ENCODE measurements at places on chromosomes 16 and 17.

DNA sequence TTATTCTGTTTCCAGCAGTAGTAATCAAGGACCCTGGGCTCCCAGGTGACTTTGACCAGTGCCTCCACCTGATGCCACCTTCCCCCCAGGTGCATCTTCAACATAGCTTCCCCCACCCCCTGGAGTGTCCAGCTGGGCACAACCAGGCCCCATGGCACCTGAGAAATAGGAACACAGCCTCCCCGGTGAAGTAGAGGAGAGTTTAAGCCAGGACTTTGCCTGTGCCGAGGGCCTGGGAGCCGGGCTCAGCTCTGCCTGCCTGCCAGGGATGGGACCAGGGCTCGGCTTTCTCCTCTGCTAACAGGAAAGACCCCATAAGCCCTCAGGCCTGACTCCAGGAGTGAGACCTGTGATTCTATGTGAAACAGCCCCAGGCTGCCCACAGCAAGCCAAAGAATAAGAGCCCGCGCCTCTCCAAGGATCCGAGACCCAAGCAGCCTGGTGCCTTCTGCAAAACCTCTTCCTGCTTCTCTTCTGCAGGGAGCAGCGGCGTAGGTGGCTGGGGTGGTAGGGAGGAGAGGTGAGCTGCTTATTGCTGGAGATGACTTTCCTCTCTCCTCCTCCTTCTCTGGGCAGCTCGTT is 16.4 kb upstream of the RBFOX3 start:
- no peak for DNase-seq

DNA sequence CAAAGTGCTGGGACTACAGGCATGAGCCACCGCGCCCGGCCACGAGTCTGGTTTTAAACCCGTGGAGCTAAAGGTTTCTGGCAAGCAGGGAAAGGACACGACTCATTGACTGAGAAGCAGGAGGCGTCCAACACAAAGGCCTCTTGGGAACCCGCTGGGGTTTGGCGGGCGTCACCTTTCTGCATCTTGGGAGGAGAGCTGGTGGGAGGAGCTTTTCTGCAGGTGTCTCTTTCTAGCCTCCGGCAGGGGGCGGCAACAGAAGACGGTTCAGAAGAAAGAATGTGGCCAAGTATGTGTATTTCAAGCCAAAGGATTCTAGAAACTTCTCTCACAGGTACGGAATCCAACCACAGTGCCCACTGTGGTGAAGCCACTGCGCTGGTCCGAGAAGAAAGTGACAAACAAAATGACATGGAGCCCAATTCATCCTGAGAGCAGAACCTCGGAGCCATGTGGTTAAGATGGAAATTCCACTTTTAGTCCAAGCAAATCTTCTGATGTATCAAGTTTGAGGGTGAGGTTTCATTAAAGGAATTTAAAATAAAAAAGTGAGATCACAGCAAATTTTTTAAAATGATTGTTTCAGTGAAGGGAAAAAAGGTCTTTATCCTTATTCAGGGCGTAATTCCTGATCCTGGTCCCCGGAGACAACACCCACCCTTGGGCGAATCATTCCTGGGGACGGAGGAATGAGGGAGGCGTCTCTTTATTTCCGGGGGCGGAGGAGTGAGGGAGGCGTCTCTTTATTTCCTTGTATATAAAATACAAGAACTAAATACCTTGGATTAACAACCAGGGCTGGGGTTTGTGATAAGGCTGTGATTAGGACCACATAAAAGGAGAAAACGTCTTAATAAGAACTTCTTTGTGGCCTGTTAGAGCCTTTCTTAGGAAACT is 97.6 kb downstream of the MRM3 start:
- peak; percentile 69 for DNase-seq

GRCh38 chr16:31460582-31461002 is 1.3 kb downstream of the ARMC5 start:
- no peak for DNase-seq

DNA sequence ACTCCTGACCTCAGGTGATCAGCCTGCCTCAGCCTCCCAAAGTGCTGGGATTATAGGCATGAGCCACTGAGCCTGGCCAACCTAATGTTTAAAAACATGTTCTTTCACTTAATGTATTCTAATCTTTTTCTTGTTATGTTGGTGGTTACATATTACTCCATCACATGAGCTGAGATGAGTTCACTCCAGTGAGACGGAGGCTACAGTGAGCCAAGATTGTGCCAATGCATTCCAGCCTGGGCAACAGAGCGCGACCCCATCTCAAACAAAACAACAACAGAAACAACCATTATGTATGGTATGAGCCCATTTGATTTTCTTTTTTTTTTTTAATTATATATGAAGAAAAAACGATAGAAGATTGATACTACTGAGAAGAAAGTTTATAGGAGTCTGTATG is 39.6 kb downstream of the SLC39A11 start:
- no peak for DNase-seq

- DNase-seq = peak; percentile 96
Measured at GRCh38 chr17:36948717-36949460, at the start of gene AATF. Gene AATF (plus strand): TSS chr17:36948954. CDS start chr17:36949126, 172 bp downstream.

- DNase-seq = no peak
Measured at GRCh38 chr17:67270416-67270815, 25.4 kb upstream of the HELZ start.

- no peak for DNase-seq
Measured at GRCh38 chr16:65731833-65732232, 610.0 kb upstream of the CDH11 start.

DNA sequence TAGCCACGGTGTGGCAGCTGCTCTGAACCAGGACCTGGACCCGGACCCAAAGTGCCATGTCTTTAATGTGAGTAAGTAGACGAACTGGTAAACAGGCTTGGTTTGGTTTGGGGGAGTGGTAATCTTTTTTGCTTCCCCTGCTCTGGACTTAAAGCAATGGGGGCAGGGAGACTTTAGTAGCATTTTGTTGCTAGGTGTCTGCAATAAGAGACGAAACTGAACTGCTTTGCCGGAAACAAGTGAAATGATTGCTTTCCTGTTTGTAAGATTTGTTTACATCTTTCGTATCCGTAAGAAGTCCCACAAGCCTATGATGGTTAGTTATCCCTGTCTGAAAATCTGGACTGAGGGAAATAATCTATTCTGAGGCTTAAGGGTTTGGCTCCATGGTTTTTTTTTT is 21.5 kb downstream of the PRCD start:
- no peak for DNase-seq

GRCh38 chr16:69725480-69726312 is 664 bp downstream of the NQO1 start:
- DNase-seq = no peak

DNA sequence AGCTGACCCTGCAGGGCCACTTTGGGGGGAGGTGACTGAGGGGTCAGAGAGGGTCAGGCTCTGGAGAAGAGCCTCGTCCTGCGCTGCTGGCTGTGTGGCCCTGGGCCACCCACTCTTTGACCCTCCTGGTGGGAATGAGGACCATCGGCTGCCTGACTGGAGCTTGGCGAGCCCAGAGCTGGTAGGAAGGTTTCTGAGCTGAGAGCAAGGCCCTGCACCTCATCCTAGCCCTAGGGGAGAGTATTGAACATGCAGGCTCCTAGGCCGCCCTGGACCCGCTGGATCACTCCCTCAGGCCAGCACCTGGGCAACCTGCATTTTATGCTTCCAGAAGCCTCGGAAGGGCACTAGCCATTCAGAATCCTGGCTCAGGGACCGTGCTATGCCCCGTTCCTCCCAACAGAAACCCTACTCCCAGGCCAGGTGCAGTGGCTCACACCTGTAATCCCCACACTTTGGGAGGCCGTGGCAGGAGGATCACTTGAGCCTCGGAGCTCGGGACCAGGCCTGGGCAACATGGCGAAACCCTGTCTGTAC is 14.5 kb downstream of the MAP2K3 start:
- DNase-seq = no peak

DNA sequence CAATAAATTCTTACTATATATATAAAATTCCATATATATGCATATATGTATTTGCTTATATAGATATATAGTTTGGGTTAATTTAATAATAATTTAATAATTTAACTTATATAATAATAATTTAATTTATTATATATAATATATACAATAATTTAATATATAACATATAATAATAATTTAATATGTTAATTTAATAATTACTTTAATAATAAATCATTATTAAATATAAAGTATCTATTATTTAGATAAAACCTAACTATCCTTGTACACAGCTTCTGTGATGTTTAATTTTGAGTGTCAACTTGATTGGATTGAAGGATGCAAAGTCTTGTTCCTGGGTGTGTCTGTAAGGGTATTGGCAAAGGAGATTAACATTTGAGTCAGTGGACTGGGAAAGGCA is 40.6 kb upstream of the CDH13 start:
- DNase-seq = no peak

DNA sequence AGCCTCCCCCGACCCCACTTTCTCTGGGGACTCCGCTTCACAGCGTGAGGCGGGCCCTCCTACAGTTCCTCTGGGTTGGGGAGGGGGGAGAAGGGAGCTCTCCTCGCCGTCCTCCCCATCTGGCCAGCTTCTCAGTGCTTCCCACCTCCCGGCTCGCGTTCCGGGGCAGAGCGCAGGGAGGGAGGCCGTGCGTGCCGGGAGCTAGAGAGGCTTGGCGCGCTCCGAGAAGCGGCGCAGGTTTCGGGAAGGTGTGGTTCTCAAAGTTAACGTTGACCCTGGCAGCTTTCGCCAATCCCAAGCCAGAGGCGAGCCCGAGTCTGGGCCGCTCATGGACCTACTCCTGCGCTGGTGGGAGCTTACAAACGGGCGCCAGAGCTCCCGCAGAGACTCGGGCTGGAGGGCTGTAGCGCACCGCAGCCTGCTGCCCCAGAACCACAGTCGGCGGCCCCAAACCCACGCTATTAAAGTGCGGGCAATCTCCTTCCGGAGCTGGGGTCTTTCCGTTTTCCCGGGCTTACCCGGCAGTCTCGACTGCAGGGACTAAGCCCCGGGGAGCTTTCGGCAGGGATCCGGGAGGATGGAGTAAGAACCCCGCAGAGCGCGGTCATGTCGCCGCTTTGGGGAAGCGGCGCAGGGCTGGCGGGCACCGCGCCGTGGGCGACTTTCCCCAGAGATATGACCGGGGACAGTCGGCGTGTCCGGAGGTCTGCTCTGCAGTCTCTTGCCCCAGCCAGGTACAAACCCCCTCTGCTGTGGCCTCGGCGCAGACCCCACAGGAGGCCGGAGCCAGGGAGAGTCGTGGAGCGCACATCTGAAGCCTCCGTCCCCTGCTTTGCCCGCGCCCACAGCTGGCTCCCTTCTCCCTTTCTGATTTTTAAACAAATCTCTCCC is 787 bp downstream of the CDH11 start:
- DNase-seq = no peak

- no peak for DNase-seq
Measured at GRCh38 chr17:40460968-40461731, 17.9 kb downstream of the IGFBP4 start.

DNA sequence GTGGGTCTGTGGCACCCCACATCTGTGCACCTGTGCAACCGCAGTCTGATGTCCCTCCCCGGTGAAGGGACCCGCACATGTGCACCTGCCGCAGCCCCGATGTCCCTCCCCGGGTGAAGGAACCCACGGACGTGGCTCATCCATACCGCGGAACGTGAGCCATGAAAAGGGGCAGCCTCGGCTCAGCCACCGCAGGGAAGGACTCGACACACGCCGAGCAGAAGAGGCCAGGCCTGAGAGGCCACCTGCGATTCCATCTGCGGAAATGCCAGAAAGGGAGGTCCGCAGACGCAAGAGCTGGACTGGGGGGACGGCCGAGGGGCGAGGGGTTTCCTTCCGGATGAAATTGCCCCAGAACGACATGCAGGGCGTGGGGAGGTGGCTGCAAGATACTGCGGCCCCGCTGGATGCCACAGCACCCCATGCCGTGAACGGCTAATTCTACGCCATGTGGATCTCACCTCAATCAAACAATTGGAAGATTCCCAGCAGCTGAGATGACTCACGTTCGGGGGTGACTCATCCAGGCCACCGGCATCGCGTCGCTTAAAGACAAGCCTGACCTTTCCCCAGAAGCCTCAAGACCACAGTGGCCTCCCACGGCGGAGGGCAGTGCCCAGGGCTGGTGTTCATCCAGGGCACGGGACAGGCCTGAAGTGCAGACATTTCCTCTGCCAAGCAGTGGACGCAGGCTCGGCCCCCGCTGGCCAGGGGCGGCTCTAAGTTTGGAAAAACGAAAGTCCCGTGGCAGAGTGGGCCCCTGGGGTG is 21.0 kb downstream of the SOX8 start:
- peak; percentile 89 for DNase-seq

GRCh38 chr17:17849147-17849820 is 12.5 kb upstream of the SREBF1 start:
- DNase-seq = peak; percentile 88

DNA sequence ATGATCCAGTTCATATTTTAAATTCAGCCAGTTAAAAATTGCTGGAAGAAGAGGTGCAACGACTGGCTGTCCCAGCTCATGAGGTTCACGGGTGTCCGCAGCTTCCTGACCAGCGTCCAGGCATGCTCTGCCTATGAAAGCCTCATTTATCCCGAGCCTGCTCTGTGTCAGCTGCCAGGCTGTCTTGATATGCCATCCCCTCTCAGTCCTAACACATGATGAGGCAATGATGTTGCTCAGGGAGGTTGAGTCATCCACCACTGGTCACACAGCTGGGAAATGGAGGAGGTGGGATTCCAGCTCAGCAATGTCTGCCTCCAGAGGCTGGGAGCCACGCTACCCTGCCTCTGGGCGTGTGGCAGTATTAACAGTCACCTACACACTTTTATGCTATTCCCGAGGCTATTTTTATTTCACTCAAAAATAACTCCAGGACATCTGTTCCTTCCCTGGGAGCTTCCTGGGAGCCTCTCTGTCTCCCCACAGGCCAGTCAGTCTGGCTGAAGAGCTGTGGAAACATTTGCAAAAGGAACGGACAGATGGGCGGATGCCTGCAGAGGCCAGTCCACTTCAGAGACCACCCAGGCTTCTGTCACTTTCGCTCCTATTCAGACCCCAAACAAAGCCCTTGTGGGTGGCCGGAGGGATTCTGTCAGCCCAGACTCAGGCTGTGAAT is 22.5 kb downstream of the RAB11FIP4 start:
- DNase-seq = no peak

DNA sequence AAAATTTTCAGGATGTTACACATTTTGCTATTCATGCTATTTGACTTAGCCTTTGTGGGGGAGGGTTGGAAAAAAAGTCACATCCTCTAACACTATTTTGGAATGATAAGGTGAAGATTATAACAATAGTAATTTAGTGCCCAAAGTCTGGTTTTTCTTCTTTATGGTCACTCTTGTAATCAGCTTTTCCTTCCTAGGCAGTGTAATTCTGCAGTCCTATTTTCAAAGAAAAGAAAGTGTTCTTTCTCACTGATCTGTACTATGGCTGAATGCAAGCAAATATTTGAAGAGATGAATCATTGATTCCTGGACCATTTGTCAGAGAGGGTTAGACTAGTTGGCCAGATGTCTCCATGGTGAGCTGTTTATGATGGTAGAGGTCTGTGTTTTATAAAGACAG is 8.4 kb downstream of the RSPRY1 start:
- no peak for DNase-seq

GRCh38 chr17:7095625-7096024 is 15.6 kb upstream of the CLEC10A start:
- DNase-seq = no peak

- no peak for DNase-seq
Measured at GRCh38 chr17:49292901-49293300, 62.3 kb upstream of the PHOSPHO1 start.

GRCh38 chr17:76440751-76441362 is 12.1 kb downstream of the UBE2O start:
- DNase-seq = no peak

All from activated naive CD4-positive, alpha-beta T cell treated with Interleukin-2 at 50 U/mL for 16 hours (primary cell).